ENCODE measurements at places on chromosomes 6 and 20. TPM values are rescaled to one million over a fixed set of nuclear protein-coding genes. Genes with fewer than 3 reads are reported as not detected.

The TMC2 gene
- not detected for polyA plus RNA-seq

The DACT2 gene
- polyA plus RNA-seq = 0.48 TPM

The SLC32A1 gene
- polyA plus RNA-seq = not detected

The RAET1L gene
- not detected for polyA plus RNA-seq

The CD93 gene
- 16.2 TPM for polyA plus RNA-seq

The TNFRSF6B gene
- polyA plus RNA-seq = 15.9 TPM

The SCRT2 gene
- polyA plus RNA-seq = not detected

The C4B gene
- polyA plus RNA-seq = 20.3 TPM

The CYP39A1 gene
- polyA plus RNA-seq = 2.5 TPM

The PTPRA gene
- polyA plus RNA-seq = 48.1 TPM

The PREX1 gene
- 9.9 TPM for polyA plus RNA-seq

The ZNF334 gene
- polyA plus RNA-seq = 0.89 TPM

The GFOD1 gene
- 7.3 TPM for polyA plus RNA-seq

The TNNC2 gene
- 2.6 TPM for polyA plus RNA-seq

The CAGE1 gene
- not detected for polyA plus RNA-seq

The LY6G6C gene
- polyA plus RNA-seq = not detected

The PCED1A gene
- polyA plus RNA-seq = 19.9 TPM

The SRMS gene
- polyA plus RNA-seq = not detected

The ELMO2 gene
- polyA plus RNA-seq = 29.9 TPM

The EBF4 gene
- 0.67 TPM for polyA plus RNA-seq

The HLA-DRB1 gene
- polyA plus RNA-seq = 159 TPM

The HCRTR2 gene
- polyA plus RNA-seq = not detected

The DEFB128 gene
- polyA plus RNA-seq = not detected

The AMD1 gene
- polyA plus RNA-seq = 42.9 TPM

The SLC16A10 gene
- 24.1 TPM for polyA plus RNA-seq

The LY6G6F gene
- polyA plus RNA-seq = not detected

The TP53TG5 gene
- polyA plus RNA-seq = 0.84 TPM

The SERAC1 gene
- 6.5 TPM for polyA plus RNA-seq

The OR2J3 gene
- polyA plus RNA-seq = not detected

The SMLR1 gene
- polyA plus RNA-seq = 18.1 TPM

The C6orf58 gene
- not detected for polyA plus RNA-seq

The HLA-DOB gene
- not detected for polyA plus RNA-seq

The GLP1R gene
- not detected for polyA plus RNA-seq

The RAD21L1 gene
- not detected for polyA plus RNA-seq

The SGK2 gene
- polyA plus RNA-seq = 28.4 TPM

The GTSF1L gene
- polyA plus RNA-seq = not detected

The CCR6 gene
- 0.89 TPM for polyA plus RNA-seq

The SDCBP2 gene
- polyA plus RNA-seq = 724 TPM

The AAR2 gene
- polyA plus RNA-seq = 22.2 TPM

The PXT1 gene
- not detected for polyA plus RNA-seq

The MYB gene
- polyA plus RNA-seq = 1.6 TPM

The E2F1 gene
- 2.5 TPM for polyA plus RNA-seq

The EMILIN3 gene
- polyA plus RNA-seq = 2.6 TPM

The MTFR2 gene
- polyA plus RNA-seq = 0.54 TPM

The ACOT13 gene
- polyA plus RNA-seq = 18.1 TPM

The UQCC2 gene
- polyA plus RNA-seq = 54.0 TPM

The CRIP3 gene
- polyA plus RNA-seq = 2.3 TPM

The LCA5 gene
- polyA plus RNA-seq = not detected

The SLC12A5 gene
- polyA plus RNA-seq = 4.6 TPM

The EYA4 gene
- polyA plus RNA-seq = not detected

The CCDC167 gene
- 14.2 TPM for polyA plus RNA-seq

The GNRH2 gene
- 0.83 TPM for polyA plus RNA-seq

The SLC25A27 gene
- polyA plus RNA-seq = 45.4 TPM

The IL20RA gene
- polyA plus RNA-seq = 3.0 TPM
